ENCODE measurements at places on chromosomes 5 and 9.

- DNase-seq: no peak
These were observed 99.1 kb upstream of the CKMT2 start for GRCh38 chr5:81134066-81134465.

GRCh38 chr9:133089271-133089671 is 27.5 kb downstream of the CEL start:
- DNase-seq: no peak

DNA sequence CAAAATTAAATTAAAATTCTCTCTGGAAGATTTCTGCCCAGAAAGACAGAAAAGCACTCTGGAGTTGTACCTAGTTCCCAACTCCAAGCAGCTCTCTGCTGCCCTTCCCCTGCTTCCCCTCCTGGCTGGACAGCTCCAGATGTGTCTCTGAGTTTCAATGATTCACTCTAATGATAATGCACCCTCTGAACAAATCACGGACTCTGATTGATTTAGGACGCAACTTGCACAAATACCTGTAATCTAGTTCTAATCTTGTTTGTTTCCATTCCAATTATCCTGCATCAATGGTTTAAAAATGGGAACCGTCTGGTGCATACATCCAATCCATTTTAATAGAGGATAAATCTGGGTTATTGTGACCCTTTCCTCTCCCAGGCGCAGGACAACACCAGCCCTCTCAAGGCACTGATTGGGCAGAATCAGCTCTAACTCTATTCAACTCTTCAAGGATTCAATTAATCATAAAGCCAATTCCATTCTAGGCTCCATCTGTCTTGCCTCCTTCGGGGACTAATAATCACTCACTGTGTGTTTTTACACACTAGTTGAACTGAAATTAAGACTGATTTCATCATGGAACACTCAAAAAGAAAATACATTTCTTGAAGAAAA is 111.2 kb upstream of the LRRTM2 start:
- no peak for DNase-seq

- no peak for DNase-seq
These were observed 20.9 kb upstream of the SYNPO start for GRCh38 chr5:150619359-150620230.

DNA sequence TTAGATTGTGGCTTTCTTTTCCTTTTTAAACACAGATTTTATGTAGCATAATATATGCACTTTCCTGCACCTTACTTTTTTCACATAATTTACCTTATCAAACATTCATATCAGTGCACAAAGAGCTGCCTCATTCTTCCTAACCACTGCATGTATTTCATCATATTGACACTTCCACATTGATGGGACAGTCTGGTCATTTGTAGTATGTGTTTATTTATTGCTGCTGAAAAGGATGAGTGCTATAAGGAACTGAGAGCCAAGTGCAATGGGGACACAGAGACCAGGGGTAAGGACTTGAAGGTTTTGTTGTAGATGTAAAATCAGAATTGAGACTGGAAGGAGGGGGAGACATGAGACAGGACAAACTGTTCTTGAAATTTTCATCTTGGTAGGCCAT is 193.8 kb downstream of the SMARCA2 start:
- no peak for DNase-seq

- DNase-seq: no peak
These were observed 24.0 kb downstream of the HSPA4 start for GRCh38 chr5:133075572-133076536.

DNA sequence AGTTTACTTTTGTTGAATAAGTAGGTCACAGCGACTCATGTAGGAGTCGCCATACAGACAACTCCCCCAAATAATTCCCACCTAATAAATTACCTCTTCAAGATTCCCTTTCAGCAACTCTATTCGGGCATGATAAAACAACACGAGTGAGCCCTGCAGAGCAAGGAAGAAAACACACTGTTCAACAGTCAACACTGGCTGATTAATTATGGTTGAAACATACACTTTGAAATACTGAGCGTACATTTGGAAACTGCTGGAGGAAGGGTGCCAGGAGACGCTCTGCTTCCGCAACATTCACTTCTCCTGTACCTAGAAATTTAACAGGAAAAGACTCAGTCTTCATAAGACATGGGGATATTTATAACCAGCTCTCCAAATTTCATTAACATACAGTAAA is 117.5 kb downstream of the TTC39B start:
- no peak for DNase-seq

DNA sequence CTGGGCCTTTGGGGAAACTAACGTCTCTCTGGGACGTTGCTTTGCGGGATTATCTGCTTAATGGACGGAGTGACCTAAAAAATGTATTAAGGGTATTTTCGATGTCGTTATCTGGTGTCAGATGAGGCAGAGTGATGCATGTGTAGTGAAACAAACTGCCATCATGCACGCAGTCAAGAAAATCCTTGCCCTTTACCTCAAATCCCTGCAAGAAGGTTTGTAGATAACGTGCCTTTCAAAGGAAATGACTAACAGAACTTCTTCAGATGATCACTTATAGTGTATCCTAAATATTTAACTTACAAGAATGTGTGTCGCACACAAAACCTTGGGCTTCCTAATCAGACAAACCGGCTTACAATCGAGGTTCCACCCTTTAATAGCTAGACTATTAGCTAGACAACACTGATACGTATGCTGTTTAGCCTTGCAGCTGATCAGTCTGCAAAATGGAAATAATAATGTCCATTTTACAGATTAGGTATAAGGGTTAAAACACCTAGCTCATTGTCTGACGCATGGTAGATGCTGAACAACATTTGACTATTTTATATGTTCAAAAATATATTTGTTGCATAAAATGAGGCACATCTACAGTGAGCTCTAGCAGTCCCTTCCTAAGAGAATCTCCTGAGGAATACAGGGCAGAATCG is 541 bp upstream of the TBCA start:
- DNase-seq: no peak

GRCh38 chr9:19049917-19050636 is 850 bp downstream of the RRAGA start:
- no peak for DNase-seq

DNA sequence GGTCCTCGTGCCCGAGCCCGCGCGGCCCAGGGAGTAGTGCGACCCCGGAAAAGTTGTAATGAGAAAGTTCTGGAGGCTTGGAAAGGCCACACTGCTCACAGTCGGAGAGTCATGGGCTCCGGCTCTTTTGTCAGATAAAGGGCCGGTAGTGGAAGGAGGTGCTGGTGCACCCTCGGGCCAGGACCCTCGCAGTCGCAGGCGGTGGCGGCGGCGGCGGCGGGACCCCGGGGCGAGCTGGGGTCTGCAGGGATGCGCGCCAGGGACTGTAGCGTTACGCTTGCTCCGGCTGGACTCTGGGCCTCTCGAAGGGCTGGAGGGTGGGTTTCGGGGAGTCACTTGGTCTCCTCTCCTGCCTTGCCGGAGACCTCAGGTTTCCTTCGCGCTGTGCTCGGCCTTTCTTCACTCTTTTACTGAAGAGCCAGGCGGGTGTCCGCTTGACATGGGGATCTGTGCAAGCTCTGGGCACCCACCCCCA is 1.5 kb downstream of the RORB start:
- no peak for DNase-seq

DNA sequence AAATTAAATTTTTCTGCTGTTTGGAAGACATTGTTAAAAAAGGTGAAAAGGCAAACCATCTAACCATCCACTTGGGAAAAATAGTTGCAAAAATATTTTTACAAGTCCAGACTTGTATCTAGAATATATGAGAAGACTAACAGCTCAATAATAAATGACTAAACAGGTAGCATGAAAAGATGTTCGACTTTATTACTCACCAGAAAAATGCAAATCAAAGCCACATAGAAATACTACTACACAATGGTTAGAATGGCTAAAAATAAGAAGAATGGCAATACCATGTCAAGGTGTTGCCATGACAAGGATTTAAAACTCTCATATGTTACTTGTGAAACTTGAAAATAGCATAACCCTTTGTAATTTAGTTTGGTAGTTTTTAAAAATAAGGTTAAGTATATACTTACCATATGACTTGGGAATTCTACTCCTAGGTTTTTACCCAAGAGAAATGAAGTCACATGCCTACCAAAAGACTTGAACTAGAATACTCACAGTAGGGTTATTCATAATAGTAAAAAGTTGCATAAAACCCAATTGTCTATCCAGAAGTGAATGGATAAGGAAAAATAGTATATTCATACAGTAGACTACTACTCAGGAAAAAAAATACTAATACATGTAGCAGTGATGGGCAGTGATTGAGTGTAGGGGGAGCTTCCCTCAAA is 93.8 kb downstream of the VPS13A start:
- DNase-seq: no peak

DNA sequence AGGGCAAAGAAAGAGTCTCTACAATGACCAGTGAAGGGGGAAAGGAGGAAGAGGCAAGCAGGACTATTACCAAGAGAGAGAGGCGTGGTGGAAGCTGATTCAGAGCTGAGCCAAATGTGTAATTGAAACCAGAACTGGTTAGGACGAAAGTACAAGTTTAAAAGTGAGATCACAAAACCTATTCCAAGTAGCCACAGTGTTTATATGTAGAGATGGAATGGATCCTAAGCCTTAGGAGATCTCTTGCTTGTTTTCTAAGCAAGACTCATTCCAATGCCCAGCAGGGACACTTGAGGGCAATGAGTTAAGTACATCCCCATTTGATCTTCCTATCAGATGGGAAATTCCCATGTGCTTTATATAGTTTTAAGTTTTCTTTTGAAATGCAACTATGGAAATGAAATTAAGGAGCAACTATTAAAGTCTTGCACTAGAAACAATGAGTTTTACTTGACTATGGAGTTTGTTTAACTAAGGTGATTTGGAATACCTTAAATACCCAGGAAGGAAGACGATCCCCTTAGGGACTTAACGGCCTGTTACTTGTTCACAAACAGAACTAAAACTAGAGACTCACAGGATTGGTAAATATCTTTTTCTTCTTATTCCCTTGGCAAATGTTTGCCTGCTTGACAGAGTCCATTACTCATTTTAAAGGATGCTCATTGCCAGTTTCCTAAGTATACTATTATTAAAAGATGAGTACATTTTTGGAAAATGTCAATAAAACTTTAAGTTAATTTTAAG is 51.1 kb upstream of the SNX2 start:
- DNase-seq: no peak

DNA sequence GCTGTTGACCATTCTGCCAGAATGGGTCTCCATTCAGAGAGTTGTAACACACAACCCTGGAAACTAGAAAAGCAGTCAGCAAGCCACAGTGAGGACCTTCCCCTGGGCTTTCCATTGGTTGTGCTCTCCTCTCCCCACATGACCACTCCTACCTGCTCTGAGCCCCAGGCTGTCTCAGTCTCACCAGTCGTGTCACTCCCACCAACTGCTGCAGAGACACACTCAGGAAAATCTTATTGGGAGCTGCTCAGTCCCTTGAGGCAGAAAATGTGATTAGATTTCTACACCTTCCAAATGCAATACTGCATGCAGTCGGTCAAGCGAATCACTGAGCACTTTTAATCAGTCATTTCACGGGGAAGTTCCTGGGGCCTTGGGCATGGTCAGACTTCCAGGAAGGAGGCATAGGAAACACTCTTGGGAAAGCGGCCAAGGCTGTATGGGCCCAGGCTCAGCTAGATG is 284.2 kb upstream of the NMUR2 start:
- no peak for DNase-seq

GRCh38 chr5:133235696-133236426 is 184.0 kb downstream of the HSPA4 start:
- no peak for DNase-seq

- no peak for DNase-seq
These were observed 53.3 kb downstream of the PRRC2B start for GRCh38 chr9:131447148-131447547.

DNA sequence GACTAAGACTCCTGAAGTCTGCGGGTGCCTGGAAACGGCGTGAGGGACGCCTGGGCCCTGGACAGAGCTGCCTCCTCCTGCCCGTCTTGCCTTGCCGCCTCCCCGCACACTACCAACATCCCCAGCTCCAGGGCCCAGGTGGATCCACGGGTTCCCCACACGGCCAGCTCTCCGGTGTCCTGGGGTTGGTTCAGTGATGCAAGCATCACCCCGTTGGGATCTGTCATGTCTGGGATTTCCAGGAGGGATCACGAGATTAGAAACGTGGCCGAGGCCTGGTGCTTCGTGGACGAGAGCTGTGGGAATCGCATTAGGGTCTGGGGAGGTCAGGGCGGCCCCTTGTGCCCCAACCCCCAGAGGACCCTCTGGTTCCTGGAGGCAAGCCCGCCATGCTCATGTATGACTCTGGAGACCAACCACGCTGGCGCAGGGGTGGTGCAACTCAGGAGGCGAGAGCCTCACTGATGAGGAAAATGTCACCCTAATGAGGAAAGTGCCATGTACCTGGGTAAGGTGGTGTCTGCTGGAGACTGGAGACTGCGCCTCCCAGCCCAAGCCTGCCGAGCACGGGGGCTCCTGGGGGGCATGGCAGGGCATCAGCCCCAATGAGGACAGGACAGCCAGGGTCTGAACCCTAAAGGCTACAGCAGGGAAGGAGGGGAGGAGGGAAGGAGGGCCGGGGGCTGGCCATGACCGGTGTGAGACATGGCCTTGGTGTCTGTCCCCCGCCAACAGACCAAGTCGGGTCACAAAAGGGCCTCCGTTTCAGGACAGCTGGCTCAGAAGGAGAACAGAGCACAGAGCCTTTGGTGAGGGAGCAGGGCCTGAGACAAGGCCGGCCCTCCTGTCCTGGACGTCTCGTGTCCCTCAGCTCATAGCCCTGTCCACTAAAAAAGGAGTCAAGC is 31.9 kb upstream of the SLC6A19 start:
- no peak for DNase-seq

DNA sequence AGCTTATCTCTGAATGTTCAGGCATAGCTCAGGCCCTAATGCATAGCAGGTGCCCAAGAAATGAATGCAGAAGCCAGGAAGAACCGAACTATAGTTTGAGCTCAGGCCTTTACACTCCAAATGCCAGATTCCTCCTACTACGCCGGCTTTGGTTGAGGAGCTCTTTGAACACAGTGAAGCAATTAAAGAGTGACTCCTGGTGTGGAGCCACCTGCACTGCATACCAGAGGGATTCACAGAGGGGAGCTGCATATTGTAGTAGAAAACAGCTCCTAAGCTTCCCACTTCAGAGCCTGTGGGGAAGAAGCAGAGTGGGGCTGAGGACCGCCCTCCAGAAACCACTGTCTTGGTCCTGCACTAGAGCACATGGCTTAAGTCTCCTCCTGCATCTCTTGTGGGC is 14.5 kb upstream of the KCNMB1 start:
- DNase-seq: no peak

- no peak for DNase-seq
These were observed 17.8 kb downstream of the EEIG1 start for GRCh38 chr9:127963041-127963358.
